ENCODE measurements at places on chromosomes 16 and 17.

DNA sequence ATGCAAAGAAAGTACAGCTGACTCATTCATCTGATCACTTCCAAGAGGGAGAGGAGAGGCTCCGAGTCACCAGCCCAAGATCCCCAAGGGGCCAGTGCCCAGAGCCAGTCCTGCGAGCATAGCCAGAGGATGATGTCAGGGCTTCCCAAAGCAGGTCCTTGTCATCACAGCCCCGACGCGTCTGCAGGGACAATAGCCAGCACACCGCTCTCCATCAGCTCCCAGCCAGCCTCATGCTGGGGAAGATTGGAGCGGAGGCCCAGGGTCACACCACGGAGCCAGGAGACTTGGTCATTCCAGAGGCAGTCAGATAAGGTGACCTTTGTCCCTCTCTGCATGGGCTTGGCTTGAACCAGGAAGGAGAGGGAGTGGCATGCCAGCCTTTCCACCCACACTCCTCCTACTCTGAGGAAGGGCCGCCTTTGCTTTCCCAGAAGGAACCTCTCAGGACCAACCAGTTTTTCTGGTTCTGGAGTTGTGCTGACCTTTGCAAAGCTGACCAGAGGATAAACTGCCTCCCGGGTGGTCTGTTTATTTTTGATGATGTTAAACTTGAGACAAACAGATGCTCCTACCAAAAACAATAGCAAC is 58.3 kb upstream of the ARHGAP44 start:
- DNase-seq = peak; percentile 40

- DNase-seq = peak; percentile 40
Measured at GRCh38 chr16:12794486-12795387, 8.9 kb downstream of the CPPED1 start.

- DNase-seq = no peak
Measured at GRCh38 chr17:828761-829160, 46.6 kb downstream of the MRM3 start.

DNA sequence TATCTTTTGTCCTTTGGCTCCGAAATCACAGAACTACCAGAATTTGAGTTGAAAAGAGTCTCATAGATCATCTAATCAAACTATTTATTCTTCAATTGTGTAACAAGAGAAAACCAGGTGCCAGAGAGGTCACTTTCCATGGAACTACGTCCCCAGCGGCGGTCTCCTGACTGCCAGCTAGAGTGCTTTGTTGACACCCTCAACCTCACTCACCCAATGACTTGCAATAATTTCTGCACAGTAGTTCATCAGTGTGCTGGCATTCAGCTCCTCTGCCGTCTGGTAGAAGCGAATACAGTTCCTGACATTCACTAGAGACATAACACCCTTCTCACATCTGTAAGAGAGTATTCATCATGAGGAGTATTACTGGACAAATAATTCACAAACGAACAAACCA is 54.2 kb downstream of the ANKFY1 start:
- no peak for DNase-seq

DNA sequence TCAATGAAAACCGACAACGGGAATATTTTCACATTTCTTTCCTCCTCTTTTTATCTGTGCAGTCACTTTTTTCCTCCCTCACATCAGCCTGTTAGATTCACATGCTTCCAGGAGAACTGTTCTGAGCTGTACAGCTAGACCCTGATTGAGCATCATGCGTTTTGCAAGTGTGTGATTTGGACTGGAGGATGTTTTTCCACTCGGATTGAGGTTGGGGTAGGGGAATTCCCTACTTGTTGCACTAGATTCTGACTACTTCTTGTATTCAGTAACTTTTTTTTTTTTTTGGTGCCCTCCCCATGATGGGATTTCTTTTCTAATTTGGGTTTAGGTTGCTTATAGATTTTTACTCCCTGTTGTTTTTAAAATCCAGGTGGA is 4.8 kb downstream of the MSI2 start:
- DNase-seq = peak; percentile 28

- DNase-seq = no peak
Measured at GRCh38 chr16:2230376-2230775, 5.9 kb upstream of the DNASE1L2 start.

- no peak for DNase-seq
Measured at GRCh38 chr16:81195885-81196534, 42.5 kb upstream of the BCO1 start.

GRCh38 chr16:59683709-59684108 is 949.6 kb upstream of the GOT2 start:
- DNase-seq = no peak

DNA sequence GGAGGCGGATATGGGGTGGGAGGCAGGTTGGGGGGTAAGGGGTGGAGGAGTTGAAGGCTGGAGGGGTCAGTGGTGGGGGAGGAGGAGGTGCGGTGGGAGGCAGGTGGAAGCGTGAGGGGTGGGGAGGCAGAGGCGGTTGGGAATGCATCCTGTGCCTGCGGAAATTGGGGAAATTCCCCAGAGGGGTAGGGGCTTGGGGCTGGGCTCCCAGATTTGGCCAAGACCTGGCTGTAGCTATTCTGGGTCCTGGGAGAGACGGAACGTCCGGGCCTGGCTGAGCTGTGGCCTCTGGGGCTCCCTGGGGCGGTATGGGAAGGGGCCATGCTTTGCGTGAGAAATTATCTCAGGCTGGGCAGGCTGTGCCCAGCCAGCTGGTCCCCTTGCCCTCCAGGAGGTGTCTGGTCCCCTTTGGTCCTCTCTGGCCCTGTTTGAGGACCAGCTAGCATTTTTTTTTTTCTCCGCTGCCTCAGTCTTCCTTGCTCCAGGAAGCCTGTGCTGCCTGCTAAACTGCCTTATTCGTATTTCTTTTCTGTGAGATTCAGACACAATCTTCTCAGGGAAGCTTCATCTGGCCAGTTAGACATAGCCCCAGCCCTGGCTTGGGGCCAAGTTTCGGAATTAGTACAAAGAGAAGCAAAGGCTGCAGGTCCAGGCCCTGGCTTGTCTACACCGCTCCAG is 7.3 kb upstream of the TRPV2 start:
- DNase-seq = peak; percentile 63

GRCh38 chr16:31458844-31459686 is at the start of gene ARMC5:
Gene ARMC5, plus strand, starts transcription at chr16:31459501. Its CDS starts 24 bp downstream, at chr16:31459525.
- peak; percentile 99 for DNase-seq

- no peak for DNase-seq
Measured at GRCh38 chr16:79097771-79098170, 502.8 kb downstream of the MAF start.

- no peak for DNase-seq
Measured at GRCh38 chr16:89691986-89692569, 5.6 kb downstream of the CDK10 start.

- no peak for DNase-seq
Measured at GRCh38 chr16:79564671-79565107, 35.8 kb downstream of the MAF start.

- DNase-seq = no peak
Measured at GRCh38 chr17:42784409-42784808, 4.0 kb downstream of the WNK4 start.

DNA sequence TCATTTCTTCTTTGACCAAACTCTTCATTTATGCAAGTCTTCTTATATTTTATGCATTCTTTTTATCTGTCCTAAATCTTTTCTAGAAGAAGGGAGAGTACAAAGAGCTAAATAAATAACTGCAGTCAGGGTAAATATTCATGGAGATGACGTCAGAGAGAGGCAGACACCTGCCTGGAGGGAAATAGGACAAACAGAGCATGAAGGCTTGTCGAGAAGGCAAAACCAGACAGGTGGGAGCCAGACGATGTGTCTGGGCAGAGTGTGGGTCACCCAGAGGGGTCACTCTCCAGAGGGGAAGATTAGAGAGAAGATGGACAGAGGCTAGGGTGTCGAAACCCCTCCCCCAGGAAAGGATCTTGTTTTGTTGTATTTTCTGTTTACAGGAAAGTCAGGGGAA is 78.3 kb upstream of the RPL38 start:
- no peak for DNase-seq

Measured in fibroblast of pulmonary artery (primary cell).